ENCODE measurements at places on chromosomes 4 and X. TPM values are rescaled to one million over a fixed set of nuclear protein-coding genes. Genes with fewer than 3 reads are reported as not detected.

The ATP8A1 gene
- total RNA-seq: 15.9 TPM

The BMP3 gene
- not detected for total RNA-seq

The TCEAL6 gene
- total RNA-seq: not detected

The SMPX gene
- total RNA-seq: not detected

The XG gene
- not detected for total RNA-seq

The BRS3 gene
- total RNA-seq: not detected

The SRPX gene
- 4.9 TPM for total RNA-seq

- H3K4me3 ChIP-seq: no peak overlapping the region
- no peak for DNase-seq
- H3K27ac ChIP-seq: no peak overlapping the region
- no peaks in the 10 kb centered on the region for H3K4me1 ChIP-seq
- no peaks in the 10 kb centered on the region for H3K36me3 ChIP-seq
These were observed 359.7 kb downstream of the ADAM29 start for GRCh38 chr4:175277816-175278215.

- no peak overlapping the region for H3K4me3 ChIP-seq
- H3K36me3 ChIP-seq: no peaks in the 10 kb centered on the region
- H3K27ac ChIP-seq: no peak overlapping the region
- no peaks in the 10 kb centered on the region for H3K27me3 ChIP-seq
- H3K4me1 ChIP-seq: no peaks in the 10 kb centered on the region
- DNase-seq: no peak
These were observed 115.3 kb downstream of the DACH2 start for GRCh38 chrX:86263526-86263925.

GRCh38 chrX:130636277-130636676 lies 234.5 kb downstream of the RBMX2 start:
- H3K27me3 ChIP-seq: no peaks in the 10 kb centered on the region
- no peaks in the 10 kb centered on the region for H3K4me1 ChIP-seq
- H3K4me3 ChIP-seq: no peak overlapping the region
- H3K27ac ChIP-seq: no peak overlapping the region
- DNase-seq: no peak

DNA sequence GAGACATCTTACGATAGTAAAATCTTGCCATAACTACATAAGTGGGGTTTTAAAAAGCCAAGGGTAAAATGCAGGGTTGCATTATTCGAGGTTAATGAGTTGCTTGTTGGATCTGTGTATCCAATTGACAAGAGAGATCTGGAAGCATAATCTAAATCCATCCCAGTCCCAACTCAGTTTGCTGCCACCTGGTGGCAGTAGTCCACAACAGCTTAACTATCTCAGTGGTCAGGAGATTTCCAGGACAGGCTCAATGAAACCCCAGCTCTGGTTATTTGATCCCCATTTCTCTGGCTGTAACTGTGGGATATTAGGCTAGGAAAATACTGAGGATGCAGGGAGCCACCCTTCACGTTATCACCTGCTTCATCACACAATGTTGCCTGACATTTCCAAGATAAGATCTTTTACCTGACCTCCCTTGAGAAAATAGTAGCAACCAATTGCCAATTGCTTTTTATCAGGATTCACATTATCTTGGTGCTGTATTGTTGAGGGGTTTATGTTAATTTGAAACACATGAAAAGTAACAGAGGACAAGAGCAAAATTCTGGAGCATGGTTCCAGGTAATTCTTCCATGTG lies 88.2 kb upstream of the TNIP3 start:
- H3K4me3 ChIP-seq: no peak overlapping the region
- no peaks in the 10 kb centered on the region for H3K36me3 ChIP-seq
- no peaks in the 10 kb centered on the region for H3K4me1 ChIP-seq
- no peaks in the 10 kb centered on the region for H3K27me3 ChIP-seq
- DNase-seq: peak; percentile 64

DNA sequence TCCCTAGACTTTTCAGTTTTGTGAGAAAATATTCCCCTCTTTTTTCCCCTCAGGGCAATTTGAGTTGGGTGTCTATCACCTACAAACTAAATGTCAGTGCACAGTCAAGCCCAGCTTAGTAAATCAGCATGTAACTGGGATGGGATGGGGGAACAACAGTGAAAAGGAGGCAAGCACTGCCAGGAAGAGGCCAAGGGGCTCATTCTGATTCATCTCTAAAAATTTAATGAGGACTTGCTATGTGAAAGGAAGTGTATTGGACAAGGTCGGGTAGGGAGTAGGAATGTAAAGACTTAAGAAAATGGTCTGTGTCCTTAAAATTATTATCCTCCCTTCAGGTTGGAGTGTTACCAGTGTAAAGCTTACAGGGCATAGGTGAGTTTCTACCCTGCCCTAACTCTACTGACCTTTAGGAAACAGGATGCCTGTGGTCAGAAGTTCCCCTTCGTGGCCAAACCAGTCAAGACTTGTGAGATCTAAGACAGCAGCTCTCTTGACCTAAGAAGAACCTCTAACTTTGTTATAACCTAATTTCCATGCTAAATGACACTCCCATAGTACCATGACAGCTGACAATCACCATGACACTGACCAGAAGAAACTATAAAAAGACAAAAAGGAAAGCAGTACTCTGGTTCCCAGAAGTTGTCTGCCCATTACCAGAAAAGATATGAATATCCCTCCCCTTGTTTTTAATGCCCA lies 194.4 kb upstream of the LDB2 start:
- no peak overlapping the region for H3K27ac ChIP-seq
- peaks cover 5% of the 10 kb centered on the region for H3K4me1 ChIP-seq
- no peak overlapping the region for H3K4me3 ChIP-seq
- no peaks in the 10 kb centered on the region for H3K36me3 ChIP-seq
- no peaks in the 10 kb centered on the region for H3K27me3 ChIP-seq

- no peaks in the 10 kb centered on the region for H3K4me1 ChIP-seq
- DNase-seq: no peak
- no peak overlapping the region for H3K4me3 ChIP-seq
- H3K27me3 ChIP-seq: no peaks in the 10 kb centered on the region
These were observed 1735.1 kb downstream of the PCDH7 start for GRCh38 chr4:32455231-32455630.

GRCh38 chr4:98679738-98680137 lies 21.3 kb upstream of the TSPAN5 start:
- peaks cover 14% of the 10 kb centered on the region for H3K4me1 ChIP-seq
- H3K36me3 ChIP-seq: no peaks in the 10 kb centered on the region
- peak; percentile 28 for DNase-seq
- no peak overlapping the region for H3K27ac ChIP-seq
- H3K27me3 ChIP-seq: no peaks in the 10 kb centered on the region
- no peak overlapping the region for H3K4me3 ChIP-seq

DNA sequence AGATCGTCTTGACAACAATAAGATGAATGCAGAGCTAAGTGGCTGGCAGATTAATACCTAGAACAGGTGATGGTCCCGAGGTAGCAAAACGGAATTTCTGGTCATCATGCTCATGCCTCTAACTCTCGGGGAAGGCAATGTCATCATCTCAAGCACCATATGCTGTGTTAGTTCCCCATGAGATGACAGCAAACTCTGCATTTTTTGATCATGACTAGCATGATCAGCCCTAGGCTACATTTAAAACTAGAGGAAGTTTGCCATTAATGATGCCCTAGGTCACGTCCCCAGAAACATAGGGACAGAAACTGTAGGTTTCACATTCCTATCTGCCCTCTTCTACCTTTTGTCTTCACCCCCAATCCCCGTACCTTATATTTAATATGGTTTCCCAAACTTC lies 11.6 kb downstream of the LPAR4 start:
- H3K27me3 ChIP-seq: no peaks in the 10 kb centered on the region
- no peak overlapping the region for H3K27ac ChIP-seq
- H3K4me3 ChIP-seq: no peak overlapping the region
- H3K36me3 ChIP-seq: no peaks in the 10 kb centered on the region
- DNase-seq: no peak

DNA sequence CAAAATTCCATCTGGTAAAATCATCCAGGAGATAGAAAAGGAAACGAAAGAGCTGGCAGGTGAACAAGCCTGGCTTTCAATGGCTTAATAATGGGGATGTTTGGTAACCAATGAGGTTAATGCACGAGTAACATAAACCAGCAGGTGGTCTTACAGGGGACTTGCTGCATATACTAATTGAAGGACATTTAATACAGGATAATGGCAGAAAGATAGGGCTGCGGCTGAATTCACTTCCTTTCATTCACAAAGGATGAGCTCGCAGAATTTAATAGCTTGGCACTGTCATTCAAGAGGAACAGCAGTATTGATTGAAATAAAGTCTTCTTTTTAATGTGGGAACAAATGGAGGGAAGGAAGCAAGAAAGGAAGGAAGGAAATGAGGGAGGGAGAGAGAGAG lies 156.3 kb upstream of the RAI2 start:
- no peaks in the 10 kb centered on the region for H3K4me1 ChIP-seq
- H3K27me3 ChIP-seq: no peaks in the 10 kb centered on the region
- H3K4me3 ChIP-seq: no peak overlapping the region

DNA sequence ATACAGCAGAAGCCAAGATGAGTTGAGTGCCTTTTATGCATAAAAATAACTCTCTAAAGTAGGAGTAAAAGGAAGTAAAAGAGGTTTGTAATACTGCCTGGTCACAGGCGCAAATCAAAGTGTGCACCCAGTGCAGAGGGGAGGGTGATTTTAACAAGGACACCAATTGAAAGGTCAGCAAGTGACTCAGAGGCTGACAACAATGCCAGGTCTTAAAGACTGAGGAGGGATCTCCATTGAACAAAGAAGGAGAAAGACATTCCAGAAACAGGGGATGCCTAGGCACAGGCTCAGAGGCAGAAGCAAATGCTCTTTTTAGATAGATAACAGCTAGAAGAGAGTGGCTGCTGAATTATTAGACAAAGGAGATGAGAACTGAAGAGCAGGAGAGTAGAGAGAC lies 297.4 kb upstream of the VCX start:
- H3K27me3 ChIP-seq: no peaks in the 10 kb centered on the region
- H3K27ac ChIP-seq: no peak overlapping the region
- no peak for DNase-seq
- H3K4me3 ChIP-seq: no peak overlapping the region
- no peaks in the 10 kb centered on the region for H3K4me1 ChIP-seq
- H3K36me3 ChIP-seq: no peaks in the 10 kb centered on the region

- H3K27ac ChIP-seq: no peak overlapping the region
- H3K4me1 ChIP-seq: no peaks in the 10 kb centered on the region
- no peaks in the 10 kb centered on the region for H3K36me3 ChIP-seq
- H3K4me3 ChIP-seq: no peak overlapping the region
- H3K27me3 ChIP-seq: no peaks in the 10 kb centered on the region
- no peak for DNase-seq
These were observed 86.0 kb downstream of the PJA1 start for GRCh38 chrX:69079268-69079667.

DNA sequence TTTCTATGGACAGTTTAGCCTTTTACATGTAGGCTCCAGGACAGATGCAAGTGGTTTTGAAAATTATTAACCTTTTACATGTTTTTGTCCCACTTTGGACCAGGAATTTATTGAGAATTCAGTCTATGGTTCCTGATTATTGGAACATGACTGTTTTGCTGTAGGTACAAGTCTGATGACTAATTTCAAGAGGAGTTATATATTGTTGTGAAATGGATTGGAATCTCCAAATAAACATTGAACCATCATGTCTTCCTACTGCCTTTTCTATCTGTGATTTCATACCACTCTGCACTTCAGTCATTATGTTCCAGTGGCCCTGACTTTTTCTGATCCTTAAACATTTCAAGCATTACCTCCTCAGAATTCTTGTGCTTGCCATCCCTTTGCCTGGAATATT lies 35.9 kb downstream of the TBC1D19 start:
- no peak for DNase-seq
- H3K27ac ChIP-seq: no peak overlapping the region
- no peak overlapping the region for H3K4me3 ChIP-seq
- H3K36me3 ChIP-seq: no peaks in the 10 kb centered on the region
- no peaks in the 10 kb centered on the region for H3K27me3 ChIP-seq

- no peak overlapping the region for H3K4me3 ChIP-seq
- H3K27ac ChIP-seq: no peak overlapping the region
- no peaks in the 10 kb centered on the region for H3K27me3 ChIP-seq
- peaks cover 2% of the 10 kb centered on the region for H3K36me3 ChIP-seq
- H3K4me1 ChIP-seq: no peaks in the 10 kb centered on the region
These were observed 66.6 kb downstream of the ATP10D start for GRCh38 chr4:47551682-47552081.

All from liver (tissue), 10 donors.